ENCODE measurements at places on chromosomes 7 and 10.

- DNase-seq = no peak
These were observed 111.7 kb downstream of the PARP12 start for GRCh38 chr7:139950881-139951525.

GRCh38 chr10:62746951-62747729 lies 57.4 kb upstream of the ADO start:
- no peak for DNase-seq

- no peak for DNase-seq
These were observed 9.4 kb upstream of the ETV1 start for GRCh38 chr7:13998866-13999265.

DNA sequence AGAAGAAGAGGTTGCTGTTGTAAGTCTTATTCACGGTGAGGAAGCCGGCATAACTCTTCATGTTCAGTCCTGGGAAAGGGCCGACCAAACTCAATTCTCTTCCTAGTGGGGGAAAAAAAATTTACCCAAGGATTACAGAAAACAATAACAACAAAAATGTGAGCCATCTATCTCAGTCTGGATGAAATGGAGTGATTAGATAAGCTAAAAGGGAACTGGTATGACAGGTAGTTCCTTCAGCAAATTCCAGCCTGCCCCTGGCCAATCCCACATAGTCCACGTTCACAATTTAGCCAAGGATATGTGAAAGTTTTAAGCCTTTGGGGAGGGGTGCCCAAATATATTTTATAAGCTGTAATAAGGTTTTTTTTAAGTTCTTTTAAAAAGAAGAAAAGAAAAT lies 33.6 kb downstream of the CPVL start:
- DNase-seq = no peak

GRCh38 chr7:82202107-82202506 lies 241.5 kb downstream of the CACNA2D1 start:
- DNase-seq = no peak

- no peak for DNase-seq
These were observed 15.4 kb upstream of the MYL7 start for GRCh38 chr7:44156453-44157010.

GRCh38 chr10:72567889-72568640 lies 57.8 kb downstream of the MICU1 start:
- DNase-seq = no peak

DNA sequence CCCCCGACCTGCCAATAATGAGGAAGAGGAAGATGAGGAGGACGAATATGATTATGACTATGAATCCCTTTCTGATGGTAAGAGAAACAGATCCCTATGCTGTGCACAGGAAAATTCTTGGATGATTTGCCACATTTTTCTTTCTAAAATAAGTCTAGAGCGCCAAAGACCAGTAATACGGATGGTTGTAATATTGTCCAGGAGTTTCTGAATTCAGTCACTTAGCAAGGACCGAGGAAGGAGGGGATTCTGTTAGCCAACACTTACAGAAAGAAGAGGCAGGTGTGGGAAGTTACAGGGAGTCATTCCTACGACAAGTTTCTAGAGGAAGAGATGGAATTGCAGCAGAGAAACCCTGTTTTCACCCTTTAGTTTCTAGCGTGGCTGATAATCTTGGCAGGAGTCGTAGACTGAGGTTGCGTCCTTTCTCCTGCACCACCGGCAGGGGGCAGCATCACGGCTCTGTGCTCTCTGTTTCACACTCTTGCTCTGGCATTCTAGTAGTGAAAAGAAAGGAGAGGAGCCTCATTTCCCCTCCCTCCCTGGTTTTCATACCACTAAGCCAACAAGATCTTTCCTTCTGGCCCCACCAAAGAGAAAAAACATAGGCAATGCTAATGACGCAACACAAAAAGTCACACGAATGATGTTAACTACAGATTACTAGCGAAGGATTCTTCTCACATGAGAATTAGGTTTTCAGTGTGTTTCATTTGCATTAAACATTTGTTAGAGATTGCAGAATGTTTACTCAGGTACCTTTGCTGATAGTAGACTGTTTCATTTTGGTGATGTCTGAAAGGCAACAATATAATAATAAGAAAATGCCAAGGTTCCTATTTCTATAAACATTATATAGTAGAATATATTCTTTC lies 82.7 kb downstream of the NOC3L start:
- peak; percentile 26 for DNase-seq

GRCh38 chr7:146053492-146053891 lies 63.1 kb upstream of the CNTNAP2 start:
- DNase-seq = no peak

DNA sequence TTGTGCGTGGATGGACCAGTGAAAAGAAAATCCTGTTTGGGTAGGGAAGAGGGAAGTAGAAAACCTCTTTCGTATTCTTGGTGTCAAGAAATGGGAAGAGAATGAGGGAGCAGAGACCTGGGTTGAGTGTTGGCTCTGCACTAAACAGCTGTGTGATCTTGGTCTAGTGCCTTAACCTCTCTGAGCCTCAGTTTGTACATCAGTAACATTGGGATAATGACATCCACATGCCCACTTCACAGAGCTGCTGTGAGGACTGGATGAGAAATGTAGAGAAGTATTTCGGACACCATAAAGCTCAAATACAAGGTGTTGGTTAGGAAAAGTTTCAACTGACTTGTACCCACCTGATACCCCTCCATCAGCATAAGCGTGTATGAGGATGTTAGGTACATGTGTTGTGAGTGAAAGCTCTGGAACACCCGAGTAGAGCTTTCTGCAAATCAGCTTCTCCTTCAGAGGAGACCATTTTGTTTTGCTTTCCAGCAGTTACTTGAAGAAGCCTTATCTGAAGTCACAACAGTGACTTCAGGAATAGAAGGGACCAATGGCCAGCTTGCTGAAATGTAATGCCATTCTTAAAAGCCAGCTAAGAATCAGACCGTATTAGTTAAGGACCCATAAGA lies 11.2 kb downstream of the TRIM56 start:
- no peak for DNase-seq

DNA sequence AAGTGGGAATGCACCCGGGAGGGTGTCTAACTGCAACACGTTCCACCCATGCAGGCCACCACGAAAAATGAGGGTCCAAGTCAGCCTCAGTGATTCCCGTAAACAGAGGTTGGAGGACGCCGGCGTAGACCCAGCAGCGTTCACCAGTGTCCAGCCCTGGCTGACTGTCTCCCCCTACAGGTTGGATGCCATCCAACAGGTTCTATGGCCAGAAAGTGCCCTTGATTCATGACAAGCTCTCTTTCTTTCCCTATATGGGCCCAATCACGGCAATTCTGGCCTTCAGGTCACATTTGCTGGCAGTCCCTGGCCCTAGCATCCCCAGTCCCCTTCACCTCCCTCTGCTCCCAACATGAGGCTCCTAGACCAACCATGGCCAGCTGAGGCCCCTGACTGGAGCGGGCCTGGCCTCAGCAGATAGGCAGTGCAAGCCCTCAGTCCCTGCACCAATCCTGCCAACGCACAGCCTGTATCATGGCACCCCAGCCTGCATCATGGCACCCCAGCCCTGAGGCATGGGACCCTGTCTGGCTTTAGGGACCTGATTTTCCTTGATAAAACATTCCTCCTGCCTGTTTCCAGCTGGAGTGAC lies 227.4 kb downstream of the GRID1 start:
- no peak for DNase-seq

- no peak for DNase-seq
These were observed 868.4 kb downstream of the KCNMA1 start for GRCh38 chr10:76769161-76769560.

DNA sequence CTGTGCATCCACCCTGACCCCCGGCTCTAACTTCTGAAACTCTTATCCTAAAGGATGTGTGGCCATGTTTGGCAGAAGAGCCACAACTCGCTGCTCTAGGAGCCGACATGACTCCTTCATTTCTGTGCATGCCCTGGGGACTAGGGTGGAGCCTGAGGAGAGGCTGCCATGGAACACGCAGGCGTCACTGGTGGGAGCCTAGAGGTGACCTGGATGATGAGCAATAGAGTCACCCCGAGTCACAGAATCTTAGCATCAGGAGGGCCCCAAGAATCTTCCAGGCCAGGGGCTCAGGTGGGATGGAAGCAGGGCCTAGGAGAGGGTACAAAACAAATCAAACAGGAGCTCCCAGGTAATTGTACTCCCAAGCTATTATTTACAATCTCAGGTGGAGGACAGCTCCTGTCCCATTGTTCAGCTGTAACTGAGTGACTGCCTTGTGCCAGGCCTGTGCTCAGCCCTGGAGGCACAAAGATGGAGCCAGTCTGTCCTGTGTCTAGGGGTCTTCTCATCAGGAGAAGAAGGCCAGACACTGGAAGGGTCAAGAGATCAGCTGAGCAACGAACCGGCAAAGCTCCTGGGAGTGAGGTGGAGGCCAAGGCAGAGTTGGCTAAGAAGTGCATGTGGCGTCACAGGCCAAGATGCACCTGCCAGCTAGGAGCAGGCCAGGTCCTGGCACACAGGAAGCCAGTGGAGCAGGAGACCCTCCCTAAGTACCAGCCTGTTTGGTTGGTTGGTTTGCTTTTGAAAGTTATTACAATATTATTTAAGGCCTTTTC lies 5.8 kb upstream of the ZNF22 start:
- no peak for DNase-seq

DNA sequence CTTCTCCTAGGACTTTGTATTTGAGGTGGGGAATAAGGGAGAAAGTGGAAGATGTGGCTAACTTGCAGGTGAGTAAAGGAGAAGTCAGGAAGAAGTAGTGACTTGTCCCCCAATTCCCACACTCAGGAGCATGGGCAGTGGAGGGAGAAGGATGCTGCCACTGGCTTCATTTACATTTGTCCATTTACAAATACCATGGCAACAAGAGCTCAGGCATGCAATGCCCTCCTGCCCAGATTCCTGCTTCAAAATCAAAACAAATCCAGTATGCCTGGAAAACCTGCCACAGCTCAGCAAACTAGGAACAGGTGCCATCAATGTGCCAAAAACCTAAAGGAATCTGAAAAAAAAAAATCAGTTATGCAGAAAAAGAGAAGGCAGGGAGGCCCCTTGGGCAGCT lies 139.9 kb downstream of the KCNMA1 start:
- DNase-seq = no peak

- DNase-seq = no peak
These were observed 85.9 kb upstream of the PLXDC2 start for GRCh38 chr10:19730167-19730906.

- no peak for DNase-seq
These were observed 5.1 kb downstream of the PTTG1IP2 start for GRCh38 chr7:90474284-90475210.

DNA sequence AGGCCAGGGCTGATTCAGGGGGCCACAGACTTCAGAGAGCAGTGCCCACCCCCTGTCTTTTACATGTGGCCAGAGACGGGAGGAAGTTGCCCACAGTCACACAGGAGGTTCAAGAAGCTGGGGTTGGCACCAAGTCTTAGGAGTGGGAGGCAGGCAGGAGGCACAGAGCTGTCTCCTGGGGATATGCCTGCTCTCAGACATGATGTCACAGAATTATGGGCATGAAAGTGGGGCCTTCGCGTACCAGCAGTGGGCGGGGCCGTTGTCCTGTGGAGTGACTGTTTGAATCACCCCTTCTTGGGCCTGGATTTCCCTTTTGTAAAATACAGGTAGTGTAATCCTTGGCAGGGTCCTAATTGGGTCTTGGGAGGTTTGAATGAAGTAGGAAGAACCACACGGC lies 81.2 kb upstream of the PPIF start:
- no peak for DNase-seq

DNA sequence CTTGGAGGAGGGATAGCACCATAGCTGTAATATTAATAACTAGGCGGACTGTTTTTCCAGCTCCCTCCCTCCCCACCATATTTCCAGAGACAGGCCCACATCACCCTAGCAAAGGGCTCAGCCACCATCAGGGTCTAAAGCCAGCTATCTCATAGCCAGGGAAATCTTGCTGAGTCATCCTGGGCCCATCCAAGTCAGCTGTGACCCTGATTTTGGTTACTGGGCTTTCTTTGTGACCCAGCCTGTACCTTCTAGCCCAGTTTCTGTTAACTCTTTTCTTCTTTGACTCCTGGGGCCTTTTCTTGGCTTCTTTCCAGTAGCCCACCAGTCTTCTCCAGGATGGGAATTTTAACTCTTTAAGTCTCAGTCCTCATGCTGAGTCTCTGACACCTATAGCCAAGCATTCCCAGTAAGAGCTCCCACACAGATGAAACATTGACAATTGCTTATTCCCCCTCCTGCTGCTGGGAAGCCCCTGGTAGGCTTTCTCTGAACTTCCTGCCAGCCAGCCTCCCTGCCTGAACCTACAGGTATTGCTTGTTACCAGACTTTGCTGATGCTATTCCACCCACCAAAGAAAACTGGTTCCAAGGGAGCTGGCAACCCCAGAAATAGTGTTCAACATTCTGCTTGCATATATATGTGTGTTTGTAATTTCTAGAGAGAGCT lies 34.8 kb upstream of the ADO start:
- DNase-seq = no peak

Data from activated T-helper 9 cell treated with anti-CD3 and anti-CD28 coated beads, Interleukin-2, amount 50 U/mL, for 16 hours (primary cell).